ENCODE measurements at places on chromosomes 4 and X.

- no peak for DNase-seq
These were observed 332.7 kb downstream of the UNC5C start for GRCh38 chr4:95215991-95216605.

DNA sequence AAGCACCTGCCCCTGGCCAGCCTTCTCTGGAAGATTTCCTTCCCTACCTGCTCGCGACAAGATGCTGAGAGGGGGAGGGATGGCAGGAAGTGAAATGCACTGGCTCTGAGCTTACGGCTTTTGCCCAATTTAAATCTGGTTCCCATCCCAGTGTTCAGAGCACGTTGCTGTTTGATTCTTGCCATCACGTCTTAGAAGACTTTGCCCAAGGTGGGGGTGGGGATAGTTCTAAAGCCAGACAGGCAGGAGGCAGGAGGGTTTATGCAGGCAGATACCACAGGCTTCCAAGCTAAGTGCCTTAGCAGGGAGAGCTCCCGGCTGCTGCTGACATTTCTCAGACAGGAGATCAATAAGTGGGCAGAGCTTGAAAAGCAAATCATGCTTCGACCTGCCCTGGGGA is 393.9 kb downstream of the MID1IP1 start:
- DNase-seq: no peak

GRCh38 chrX:13685126-13685763 is 3.7 kb upstream of the RAB9A start:
- DNase-seq: no peak

DNA sequence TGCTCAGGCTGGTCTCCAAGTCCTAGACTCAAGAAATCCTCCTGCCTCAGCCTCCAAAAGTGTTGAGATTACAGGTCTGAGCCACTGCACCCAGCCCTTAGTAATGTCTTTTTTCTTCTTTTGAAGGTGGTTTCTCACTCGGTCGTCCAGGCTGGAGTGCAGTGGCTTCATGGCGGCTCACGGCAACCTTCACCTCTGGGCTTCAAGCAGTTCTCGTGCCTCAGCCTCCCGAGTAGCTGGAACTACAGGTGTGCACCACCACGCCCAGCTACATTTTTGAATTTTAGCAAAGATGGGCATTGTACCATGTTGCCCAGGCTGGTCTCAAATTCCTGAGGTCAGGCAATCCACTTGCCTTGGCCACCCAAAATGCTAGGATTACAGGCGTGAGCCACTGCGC is 32.3 kb upstream of the ASMTL start:
- no peak for DNase-seq

DNA sequence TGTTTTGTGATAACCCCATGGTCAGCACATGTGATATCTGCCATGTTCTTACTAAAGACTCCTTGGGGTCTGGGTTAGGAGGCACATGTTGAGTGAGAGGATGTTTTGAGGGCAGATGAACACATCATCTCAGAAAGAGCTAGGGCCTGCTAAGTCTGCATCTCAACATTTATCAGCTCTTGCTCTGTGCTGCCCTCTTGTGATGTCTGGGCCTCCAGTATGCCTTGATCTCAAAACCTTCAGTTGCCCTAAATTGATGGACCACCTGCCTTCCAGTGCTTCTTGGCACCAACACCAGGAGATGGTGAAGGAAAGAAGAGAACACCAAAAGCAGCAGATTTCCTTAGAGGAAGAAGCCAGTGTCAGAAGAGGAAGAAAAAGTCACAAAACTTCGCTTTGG is 22.5 kb downstream of the MID1 start:
- no peak for DNase-seq

- DNase-seq: no peak
These were observed 518.0 kb downstream of the TMA16 start for GRCh38 chr4:164012396-164013027.

GRCh38 chrX:153600032-153600373 is 1.1 kb upstream of the CCNQ start:
- DNase-seq: no peak

DNA sequence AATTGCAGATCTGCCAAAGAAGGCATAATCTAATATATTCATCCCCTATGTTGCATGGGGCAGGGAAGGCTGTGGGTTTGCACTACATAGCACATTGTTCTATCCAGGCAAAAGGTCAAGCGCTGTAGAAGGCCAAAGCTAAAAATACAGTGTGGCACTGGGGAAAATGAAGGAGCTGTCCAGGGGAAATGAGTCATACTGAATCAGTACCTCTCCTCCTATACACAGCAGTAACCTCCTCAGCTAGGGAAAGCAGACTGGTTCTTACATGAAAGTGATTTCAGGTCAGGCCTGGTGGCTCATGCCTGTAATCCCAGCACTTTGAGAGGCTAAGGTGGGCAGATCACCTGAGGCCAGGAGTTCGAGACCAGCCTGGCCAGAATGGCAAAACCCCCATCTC is 31.0 kb upstream of the SLC25A4 start:
- DNase-seq: no peak

DNA sequence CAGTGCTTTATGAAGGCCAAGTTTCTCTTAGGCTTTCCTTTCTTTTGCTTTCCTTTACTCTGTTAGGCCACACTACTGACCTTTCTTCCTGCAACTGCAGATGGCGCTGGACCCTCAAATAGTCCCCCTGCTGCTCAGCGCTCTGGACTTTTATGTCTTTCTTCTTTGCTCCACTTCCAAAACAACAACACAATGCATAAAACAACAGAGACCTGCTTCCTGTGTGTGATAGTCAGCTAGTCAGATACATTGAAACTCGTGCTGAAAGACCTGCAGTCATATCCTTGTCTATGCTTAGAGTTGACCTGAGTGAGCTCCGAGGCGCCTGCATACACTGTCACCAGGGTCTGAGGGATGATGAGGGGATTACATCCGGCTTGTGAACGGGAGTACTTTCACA is 108.9 kb upstream of the TEX13D start:
- no peak for DNase-seq

- DNase-seq: no peak
These were observed 332.7 kb downstream of the MID1IP1 start for GRCh38 chrX:39133971-39134370.

- DNase-seq: no peak
These were observed 162.7 kb upstream of the GALNTL6 start for GRCh38 chr4:171650543-171650942.

DNA sequence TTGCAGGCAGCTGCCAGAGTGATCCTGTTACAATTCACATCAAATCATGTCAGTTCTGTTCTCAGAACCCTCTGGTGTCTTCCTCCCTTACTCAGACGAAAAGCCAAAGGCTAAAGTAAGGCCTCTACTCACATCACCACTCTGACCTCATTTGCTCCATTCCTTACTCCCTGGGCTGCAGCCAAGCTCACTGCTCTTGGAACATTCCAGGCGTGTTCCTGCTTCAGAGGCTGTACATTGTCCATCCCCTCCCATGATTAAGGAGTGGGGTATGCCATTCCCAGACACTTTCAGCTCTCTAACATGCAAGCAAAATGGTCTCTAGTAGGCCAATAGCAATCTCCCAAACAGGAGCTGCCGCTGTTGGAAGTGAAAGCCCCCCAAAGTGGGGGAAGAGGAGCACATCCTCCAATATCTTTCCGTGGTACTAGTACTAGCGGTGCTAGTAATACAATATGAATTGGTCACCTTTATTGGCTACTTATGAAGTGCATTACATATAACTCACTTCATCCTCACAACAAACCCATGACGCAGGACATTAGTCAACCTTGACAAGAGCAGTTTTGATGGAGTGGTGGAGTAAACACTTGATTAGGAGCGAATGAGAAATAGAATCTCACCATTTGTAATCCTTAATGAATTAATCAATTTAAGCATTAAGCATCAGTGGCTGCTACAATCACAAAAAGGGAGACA is 15.0 kb downstream of the GAB3 start:
- DNase-seq: no peak

- DNase-seq: no peak
These were observed 24.8 kb downstream of the SMIM20 start for GRCh38 chr4:25938787-25939186.

DNA sequence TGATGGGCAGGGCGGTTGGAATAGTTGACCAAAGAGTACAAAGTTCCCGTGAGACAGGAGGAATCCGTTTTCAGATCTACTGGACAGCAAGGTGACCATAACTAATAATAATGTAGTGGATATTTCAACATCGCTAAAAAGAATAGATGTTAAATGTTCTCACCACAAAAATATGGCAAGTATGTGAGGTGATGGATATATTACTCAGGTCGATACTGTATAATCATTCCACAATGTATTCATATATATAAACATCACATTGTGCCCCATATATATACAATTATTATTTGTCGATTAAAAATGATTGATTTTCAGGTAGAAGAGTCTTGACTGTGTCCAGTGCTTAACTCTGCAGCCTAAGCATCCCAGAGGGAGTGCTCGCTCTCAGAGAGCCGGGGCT is 141.6 kb upstream of the TENM3 start:
- DNase-seq: no peak

DNA sequence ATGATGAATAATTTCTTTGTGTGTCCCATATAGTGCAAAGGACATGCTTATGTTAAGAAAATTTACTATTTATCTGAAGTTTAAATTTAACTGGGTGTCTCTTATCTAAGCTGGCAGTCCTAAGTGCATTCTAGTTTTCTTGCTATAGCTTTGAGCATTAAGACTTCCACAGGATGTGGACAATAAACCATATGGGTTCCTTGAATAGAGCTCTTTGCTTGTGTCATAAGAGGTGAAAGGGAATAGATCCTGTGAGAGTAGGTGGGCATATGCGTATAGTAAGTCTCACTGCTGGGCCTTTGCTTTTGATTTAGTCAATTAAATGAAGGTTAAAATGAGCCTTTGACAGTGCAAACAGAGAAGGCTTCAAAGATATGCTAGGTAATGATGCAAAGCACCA is 223.4 kb upstream of the GYPA start:
- DNase-seq: no peak

DNA sequence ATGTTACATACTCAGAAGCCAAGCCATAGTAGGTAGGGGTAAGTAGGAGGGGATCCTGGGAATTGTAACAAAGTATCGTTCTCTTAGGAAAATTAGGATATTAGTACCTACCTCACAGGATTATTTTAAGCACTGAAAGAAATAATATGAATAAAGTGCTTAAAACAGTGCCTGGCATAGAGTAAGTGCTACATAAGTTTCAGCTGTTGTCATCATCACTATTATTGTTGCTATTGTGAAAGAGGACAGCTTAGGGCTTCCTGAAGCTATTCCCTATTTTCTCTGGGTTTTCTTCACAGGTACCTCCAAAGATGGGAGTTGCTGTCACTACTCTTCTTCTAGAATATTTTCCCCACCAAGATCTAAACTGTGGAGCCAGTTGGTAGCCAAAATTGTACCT is 443.7 kb upstream of the FGF16 start:
- no peak for DNase-seq

GRCh38 chrX:103629318-103630170 is 769 bp downstream of the TCEAL1 start:
- peak; percentile 15 for DNase-seq

DNA sequence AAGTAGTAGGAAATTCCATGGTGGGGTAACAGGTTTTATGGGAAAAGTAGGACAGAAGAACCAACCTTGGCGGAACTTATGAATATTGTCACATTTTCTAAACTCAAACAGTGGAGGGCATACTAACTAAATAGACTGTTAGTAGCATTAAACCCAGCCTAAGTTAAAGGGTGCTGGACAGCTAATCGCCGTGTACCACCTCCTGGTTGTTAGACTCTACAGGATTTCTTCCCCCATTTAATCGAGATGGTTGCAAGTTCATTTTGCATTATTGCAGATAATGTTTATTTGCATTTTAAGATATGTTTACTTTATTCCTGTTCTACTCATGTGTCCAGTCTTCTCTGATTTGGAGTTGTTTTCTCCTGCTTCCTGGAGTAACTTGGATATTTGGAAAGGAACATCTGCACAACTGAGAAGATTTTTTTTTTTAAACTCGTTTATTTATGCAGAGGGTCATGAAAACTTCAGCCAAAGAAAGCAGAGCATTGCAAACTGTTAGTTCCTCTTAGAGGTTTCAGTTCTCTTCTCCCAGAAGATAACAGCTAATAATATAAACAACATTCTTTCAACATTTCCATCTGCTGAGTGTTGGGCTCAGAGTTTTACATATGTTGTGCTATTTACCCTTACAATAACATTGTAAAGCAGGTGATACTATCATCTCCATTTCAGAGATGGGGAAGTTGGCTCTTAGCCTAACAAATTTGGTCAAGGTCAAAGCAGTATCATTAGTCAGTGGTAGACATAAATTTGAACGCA is 51.5 kb upstream of the TBC1D9 start:
- DNase-seq: no peak

DNA sequence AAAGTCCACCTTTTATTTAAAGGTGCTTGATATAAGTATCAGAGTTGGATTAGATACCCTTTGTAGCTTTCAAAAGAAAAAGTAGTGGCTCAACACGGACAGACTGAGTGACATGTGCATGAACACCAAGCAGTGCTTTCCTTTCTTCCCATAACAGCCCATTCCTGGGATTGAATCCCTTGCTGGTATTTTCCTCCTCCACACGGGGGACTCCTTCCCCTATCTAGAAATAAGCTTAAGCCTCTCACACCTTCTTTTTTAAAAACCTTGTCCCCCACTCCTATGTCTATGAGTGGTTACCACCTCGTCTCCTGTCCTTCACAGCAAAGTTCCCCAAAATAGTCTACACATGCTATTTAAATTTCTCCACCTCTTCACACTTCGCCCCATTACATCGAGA is 5.1 kb downstream of the AP1S2 start:
- DNase-seq: no peak

GRCh38 chrX:10159145-10159468 is 2.3 kb downstream of the CLCN4 start:
- DNase-seq: peak; percentile 52

DNA sequence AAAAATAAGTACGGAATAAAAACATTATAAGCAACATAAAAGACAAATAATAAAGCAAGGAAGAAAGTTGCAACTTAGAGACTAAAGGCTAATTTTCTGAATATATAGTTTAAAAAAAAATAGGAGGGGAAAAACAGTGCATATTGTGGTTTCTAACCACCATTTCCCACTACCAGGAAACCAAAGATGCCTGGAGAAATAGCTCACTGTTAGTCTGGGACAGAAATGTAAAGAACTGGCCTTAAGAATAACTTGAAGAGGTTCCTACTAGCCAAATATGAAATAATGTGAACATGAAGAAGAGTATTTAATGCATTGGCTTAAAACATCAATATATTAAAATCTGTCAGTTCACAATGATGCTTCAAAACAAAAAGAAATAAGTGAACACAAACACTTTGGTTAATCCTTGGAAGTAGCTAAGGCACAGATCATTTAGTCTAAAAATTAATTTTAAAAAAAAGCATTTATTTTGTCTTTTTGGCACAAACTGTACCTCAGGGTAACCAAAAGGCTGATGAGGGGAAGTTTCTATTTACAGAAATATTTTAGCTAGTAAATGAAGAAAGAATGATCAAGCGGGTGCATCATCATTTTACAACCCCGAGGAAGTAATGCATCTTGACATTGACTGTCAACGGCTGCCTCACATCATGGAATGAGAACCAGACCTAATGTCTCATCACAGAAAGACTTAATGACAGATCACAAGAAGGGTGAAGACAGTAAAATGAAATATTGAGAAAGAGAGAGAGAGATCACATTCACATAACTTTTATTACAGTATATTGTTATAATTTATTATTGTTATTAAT is 297.2 kb upstream of the LDB2 start:
- DNase-seq: no peak

Data from hematopoietic multipotent progenitor cell treated with erythropoietin and hydrocortisone succinate and interleukin-3 and kit ligand, for 17 days (in vitro differentiated cells).